ENCODE measurements at places on chromosomes 7 and 10. TPM values are rescaled to one million over a fixed set of nuclear protein-coding genes. Genes with fewer than 3 reads are reported as not detected.
A peak's percentile ranks its signal among the peaks of the same experiment; 100 is the strongest.

DNA sequence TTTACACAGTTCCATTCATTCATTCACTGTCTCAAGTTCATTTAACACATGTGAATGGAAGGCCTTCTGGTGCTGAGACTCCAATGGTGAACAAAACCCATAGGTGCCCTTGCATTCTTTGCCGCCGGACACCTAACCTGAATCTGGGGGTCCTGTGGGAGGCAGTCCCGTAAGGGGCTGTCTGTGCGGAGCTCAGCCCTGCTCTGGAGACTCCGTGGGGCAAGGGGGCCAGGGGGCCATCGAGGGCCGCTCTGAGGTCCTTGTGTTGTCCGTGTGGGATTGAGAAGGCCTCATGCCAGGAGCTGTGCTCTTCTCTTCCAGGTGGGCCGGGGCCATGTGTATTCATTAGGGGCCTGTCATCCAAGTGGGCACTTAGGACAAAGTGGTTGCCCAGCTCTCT lies 15.3 kb downstream of the PTPRE start:
- DNase-seq: no peak

DNA sequence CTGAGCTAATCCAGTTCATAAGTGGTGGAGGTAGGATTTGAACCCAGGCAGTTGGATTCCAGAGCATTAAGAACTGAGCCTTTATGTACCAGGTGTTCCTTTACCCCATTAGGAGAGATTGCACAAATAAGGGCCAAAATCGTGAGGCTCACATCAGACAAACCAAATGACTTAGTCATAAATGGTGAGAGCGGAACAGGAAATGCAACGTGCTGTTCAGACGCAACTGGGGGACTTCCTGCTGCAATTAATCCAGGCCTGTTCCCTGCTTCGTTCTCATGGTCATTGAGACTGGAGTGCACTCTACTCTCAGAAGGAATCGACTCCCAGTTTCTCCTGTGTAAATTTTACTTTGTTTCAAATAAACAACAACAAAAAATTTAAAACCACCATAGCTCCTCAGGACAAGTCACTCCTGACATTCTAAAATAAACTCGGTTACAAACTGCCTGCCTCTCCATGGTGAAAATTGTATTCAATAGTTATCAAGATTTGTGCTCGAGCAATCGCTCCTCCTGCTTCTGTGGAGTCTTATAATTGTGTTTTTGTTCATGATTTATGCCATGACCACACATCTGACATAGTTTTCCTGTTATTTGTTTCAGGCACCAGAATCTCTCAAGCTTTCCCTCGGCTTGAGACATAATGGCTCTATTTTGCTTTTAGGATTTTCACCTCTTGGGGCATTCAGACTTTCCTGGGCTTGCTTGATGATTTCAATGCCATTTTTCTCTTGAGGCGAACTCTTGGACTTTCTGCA lies 115.3 kb upstream of the BMPER start:
- DNase-seq: no peak

DNA sequence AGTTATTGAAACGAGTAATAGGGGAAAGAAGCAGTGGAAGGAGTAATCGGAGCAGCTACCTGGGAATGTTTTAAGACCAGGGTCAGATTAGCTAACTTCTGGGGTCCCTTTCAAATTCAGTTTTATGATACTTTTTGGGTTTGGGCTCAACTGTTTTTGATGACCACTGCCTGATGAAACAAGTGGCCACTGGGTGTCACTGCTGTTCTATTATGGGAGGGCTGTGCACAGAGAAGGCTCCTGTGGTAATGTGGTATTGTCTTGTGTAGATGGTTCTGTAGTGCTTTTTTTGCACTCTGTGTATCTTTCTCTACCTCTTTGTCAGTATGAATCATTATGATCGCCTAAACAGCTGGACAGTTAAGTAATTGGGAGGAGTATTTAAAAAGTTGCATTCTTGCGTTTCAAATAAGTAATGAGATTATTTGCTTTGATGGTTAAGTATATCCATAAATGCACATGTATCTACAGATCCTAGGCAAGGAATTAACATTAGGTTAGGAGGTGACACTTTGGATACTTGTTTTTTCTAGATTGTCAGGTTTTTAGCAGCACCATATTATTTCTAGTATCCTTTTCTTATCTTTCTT lies 128.4 kb downstream of the ABCA13 start:
- DNase-seq: peak; percentile 42

DNA sequence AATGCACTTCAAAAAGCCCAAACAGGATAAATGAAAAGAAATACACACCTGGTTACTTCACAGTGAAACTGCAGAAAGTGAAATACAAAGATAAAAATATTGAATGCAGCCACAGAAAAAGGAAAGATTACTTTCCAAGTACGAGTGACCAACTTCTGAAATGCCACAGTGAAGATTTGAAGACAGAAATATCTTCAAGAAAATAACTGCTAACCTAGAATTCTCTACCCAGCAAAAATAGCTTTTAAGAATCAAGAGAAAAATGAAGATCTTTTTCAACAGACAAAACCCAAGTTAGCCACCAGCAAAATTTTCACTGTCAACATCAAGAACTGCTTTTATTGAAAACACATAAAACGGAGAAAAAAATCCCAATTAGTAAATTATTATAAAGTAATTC lies 46.2 kb downstream of the SMURF1 start:
- DNase-seq: no peak

DNA sequence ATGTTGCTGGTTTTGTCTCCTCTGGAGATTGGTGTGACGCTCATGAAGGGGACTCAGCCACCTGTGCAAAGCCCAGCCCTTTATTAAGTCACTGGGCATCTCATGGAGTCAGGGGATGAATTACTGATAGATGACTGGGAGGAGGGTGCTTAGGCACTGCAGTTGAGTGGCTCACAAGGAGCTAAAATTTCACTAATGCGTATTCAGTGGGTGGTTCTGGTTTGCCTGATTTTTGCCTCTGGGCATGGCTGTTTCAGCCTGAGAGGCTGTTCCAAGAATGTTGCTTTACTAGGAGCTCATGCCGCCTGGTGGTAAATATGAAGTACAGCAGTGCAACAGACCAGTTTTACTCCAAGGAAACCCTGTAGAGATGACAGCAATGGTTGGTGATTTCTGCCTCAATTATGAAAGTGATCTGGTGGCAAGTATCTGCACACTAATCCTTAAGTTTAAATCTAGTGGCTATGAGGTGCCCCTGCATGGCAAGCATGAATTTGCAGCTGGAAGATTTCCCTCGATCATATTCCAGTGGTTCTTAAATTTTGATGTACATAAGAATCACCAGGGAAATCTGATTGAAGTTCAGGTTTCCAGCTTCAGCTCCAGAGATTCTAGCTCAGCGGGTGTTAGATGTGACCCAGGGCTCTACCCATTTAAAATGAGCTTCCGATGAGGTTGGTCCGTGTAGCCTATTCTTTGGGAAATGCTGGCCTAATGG lies 19.9 kb downstream of the ACTA2 start:
- peak; percentile 63 for DNase-seq

DNA sequence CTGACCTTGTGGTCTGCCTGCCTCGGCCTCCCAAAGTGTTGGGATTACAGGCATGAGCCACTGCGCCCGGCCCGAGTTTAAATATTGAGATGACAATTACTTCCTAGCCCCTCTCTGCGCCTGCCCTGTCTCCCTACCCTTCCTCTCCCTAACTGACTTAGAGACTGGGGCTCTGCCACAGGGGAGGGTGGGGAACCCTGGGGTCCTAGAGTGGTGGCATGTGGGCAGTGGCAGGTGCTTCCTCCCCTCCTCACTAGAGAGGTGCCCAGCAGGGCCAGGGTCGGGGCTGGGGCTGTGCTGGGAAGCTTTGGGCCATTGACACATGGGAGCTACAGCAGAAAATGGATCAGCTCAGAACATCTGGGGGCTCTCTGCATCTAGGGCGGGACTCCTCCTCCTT lies 7.0 kb upstream of the ACHE start:
- DNase-seq: no peak

- DNase-seq: no peak
Measured at GRCh38 chr10:23375366-23375765, 30.8 kb upstream of the C10orf67 start.

- DNase-seq: no peak
Measured at GRCh38 chr10:79234391-79235315, 112.6 kb upstream of the PPIF start.

DNA sequence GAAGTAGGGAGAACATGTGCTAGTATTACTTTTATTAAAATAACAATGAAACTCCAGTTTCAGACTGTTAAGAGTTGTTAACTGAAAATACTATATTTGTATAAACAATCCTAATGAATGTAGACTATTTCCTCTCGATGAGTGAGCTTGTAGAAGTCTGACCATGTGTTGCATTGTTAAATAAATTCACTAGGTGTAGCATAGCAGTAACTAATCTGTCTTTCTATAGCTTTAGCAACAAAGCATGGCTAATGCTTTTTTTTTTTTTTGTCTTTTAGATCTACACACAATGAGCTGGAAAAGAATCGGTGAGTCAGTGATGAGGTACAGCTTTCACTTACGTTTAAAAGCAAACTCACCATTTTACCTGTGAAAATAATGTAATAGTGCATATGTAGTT lies 37.1 kb downstream of the MXI1 start:
- DNase-seq: no peak

DNA sequence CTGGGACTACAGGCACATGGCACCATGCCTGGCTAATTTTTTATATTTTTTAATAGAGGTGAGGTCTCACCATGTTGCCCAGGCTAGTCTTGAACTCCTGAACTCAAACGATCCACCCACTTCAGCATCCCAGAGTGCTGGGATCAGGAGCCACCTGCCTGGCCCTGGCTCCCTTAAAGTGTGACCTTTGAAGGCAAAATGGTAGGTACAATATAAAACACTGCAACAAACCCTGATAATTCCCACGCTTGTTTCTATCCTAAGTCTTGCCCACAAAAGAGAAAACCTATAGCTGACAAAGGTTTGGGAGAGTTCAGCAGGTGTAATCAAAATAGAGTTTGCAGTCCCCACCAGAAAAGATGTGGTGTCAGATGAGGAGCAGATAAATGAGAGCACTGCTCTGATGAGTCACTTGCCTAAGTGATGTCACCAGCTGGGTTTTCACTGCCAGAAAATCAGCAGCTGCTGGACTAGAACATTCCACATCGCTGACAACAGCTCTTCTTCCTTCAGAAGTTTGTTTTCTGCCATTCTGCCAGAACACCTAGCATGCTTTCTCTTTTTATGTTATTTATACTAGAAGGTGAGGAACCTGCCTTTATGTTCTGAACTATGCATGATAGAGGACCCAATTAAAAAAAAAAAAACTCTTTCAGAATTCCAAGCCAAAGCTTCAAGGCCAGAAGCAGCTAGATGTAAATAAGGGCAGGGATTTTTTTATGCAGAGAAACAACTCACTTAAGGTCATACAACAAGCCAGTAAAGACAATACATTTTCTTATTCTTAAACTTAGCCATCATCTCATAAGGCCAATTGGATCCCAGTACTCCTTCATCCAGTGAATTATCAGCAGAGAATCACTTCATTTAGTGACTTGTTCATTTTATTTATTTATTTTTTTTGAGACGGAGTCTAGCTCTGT lies 18.0 kb downstream of the PURB start:
- DNase-seq: peak; percentile 30

GRCh38 chr7:105209870-105210269 lies 178.9 kb downstream of the SRPK2 start:
- no peak for DNase-seq

GRCh38 chr7:24720283-24720682 lies 37.0 kb downstream of the GSDME start:
- no peak for DNase-seq

GRCh38 chr10:101993221-101993620 lies 62.8 kb downstream of the ARMH3 start:
- no peak for DNase-seq

- DNase-seq: no peak
Measured at GRCh38 chr10:92062273-92062672, 138.7 kb downstream of the BTAF1 start.

GRCh38 chr10:98270786-98271185 lies 2.8 kb upstream of the LOXL4 start:
- no peak for DNase-seq

- peak; percentile 93 for DNase-seq
Measured at GRCh38 chr7:74658178-74659004, 873 bp downstream of the GTF2I start.

DNA sequence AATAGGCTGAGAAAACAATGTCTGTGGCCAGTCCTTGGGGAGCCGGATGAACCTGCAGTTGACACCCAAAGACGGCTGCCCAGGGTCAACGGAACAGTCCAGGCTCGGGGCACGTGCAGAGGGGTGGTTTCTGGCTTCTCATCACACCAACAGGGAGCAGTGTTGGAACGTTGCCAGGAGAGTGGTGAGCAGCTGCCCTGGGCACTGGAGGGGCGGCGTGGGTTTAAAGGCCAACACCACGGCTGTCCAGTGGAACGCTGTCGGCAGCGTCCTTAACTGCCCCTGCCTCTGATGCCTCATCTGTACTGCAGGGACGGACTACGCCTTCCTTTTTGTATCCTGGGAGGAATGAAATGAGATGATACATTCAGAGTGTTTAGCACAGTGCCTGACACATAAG lies 19.8 kb downstream of the JCAD start:
- DNase-seq: no peak

GRCh38 chr7:156948361-156948760 lies 1.2 kb upstream of the NOM1 start:
- DNase-seq: no peak

DNA sequence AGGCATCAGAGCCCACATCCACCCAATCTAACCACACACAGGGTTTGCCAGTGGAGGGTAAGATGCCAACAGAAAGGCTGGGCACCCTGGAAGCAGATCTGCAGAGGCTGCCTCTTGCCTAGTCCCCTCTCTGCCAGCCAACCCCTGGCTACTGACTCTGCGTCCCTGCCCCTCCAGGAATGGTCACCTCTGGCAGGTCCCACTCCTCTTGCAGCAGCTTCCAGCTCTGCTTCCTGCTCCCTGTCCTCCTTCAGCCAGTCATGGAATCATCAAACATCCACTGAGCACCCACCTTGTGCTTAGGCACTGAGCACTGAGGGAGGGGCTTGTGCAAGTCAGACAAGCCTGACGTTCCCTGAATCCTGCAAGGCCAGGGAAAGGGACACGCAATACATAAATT lies 20.1 kb upstream of the HABP2 start:
- DNase-seq: no peak

- DNase-seq: no peak
Measured at GRCh38 chr10:50846753-50847152, 38.7 kb downstream of the A1CF start.

DNA sequence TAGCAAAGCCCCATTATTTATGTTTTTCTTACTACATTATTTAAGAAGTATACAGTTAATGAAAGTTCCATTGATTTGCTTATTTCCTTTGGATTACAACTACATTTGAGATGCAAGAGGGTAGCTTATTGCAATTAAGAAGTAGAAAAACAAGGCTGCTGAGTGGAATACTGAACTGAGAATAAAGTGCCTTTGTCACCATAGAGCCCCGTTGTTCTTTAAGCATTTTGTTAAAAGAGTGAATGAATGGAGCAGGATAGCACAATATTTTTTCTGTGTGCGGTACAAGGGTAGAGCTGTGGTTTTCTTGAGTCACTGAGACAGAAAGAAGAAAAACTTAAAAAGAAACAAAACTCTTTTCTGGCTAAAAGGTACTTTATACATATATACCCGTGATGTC lies 45.6 kb downstream of the ZNF277 start:
- DNase-seq: no peak

- no peak for DNase-seq
Measured at GRCh38 chr10:59888781-59889435, 17.4 kb downstream of the CCDC6 start.

TMEM176B gene
- 304 TPM for total RNA-seq

SSC4D gene
- 0.40 TPM for total RNA-seq

ZNF425 gene
- total RNA-seq: 2.8 TPM

SFMBT2 gene
- 19.8 TPM for total RNA-seq

PKD1L1 gene
- total RNA-seq: 0.20 TPM

DMTF1 gene
- total RNA-seq: 65.6 TPM
